ENCODE measurements at places on chromosomes 16 and 17.

- DNase-seq = no peak
These were observed 952 bp downstream of the BMERB1 start for GRCh38 chr16:15435216-15435864.

DNA sequence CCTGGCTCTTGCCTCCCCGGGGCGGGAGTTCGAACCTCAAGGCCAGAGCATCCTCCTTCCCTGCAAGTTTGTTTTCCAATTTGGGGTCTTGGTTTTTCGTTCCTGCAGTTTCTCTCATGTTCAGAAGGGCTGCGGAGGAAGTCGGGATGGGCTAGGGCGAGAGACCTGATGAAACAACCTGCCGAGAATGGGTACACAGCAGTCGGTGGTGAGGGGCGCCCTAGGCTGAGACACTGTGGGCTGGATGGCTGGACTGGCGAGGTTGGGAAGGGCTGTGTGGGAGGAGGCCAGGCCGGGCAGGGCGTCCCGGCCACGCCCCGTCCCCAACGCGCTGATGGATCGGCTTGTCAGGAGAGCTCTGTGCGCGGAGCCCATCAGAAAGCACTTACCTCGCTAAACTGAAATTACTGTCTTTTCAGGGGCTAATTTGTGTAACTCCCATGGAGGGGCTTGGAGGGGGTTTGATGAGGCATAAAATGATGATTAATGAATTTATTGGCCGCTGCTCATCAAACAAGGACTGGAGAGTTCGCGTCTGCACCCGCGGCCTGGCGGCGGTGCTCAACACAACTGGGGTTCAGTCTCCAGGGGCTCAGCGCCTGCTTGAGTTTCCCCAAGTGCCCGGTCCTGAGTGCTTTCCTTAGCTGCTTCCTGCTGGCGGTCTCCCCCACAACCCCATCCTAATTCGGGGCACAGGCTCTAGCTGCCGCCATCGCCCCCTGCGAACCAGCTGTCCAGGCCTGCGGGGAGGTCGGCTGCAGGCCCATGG lies 9.0 kb downstream of the IRX5 start:
- DNase-seq = no peak

DNA sequence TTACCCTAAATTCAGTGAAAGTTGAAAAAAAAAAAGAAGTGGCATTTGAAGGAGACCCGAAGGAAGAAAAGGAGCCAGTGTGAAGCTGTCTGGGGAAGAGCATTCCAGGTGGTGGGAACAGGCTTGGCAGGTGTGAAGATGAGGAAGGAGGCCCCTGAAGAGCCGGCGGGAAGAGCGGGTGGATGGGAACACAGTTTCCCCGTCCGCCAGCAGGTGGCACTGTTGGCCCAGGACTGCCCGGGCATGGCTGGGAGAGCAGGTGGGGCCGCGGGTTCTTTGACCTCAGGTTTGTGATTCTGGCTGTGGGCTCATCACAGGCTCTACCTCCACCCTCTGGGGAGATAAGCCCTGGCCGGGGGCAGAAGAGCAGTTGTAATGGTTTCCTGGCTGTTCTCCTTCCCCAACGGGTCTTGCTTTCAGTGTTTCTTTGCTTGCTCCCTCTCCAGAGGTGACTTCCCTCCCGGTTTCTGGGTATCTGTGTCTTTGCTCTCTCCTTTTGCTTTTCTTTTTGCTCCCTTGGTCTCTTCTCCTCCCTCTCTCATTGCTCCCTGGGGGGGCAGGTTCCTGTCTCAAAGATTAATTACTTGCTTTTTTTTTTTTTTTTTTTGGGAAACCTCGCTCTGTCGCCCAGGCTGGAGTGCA lies 32.3 kb downstream of the RAP1GAP2 start:
- peak; percentile 87 for DNase-seq

GRCh38 chr17:55709984-55710383 lies 12.7 kb downstream of the TMEM100 start:
- DNase-seq = no peak

- peak; percentile 98 for DNase-seq
These were observed 49.0 kb upstream of the BAHCC1 start for GRCh38 chr17:81346090-81346907.

GRCh38 chr17:66746736-66747135 lies 88.2 kb upstream of the CACNG5 start:
- no peak for DNase-seq

- DNase-seq = no peak
These were observed 266.2 kb downstream of the CEP112 start for GRCh38 chr17:65925606-65926307.

GRCh38 chr17:21318439-21318838 lies 33.9 kb downstream of the MAP2K3 start:
- DNase-seq = no peak

DNA sequence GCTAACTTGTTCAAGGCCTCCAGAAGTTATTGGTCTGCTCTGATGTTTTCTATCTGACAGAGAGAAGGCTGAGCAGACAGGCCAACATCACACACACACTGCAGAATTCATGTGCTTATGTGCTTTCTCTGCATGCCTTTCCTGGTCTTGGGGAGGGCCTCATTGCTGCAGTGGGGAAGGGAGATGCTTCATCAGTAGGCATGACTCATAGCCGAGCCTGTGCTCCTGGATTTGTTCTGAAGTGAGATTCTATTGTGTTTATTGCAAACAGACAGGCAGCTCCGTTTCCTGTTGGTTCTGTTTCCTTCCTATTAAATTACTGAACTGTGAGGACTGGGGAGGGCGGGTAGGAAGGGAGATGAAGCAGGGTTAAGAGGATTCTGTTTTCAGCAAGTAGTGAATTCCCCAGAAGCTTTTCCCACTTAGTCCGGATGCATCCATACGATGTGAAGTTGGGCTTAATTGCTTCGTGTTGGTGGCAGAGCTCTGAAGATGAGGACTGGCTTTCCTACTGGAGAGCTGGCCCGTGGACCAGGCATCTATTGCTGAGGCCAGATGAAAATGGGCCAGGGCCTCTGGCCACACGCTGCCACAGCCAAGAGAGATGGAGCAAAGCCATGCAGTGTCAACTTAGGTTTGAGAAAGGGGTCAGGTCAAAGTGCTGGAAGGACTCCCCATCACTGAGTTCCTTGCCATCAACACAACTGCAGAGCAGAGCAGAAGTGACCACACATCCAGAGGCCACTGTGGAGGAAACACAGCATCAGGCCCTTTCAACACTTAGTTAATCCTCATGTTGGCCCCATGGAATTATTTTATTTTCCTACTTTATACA lies 179.3 kb downstream of the UTP18 start:
- DNase-seq = no peak

GRCh38 chr17:33968350-33969044 lies 286.6 kb upstream of the CCL2 start:
- no peak for DNase-seq

- no peak for DNase-seq
These were observed 29.1 kb downstream of the NLRP1 start for GRCh38 chr17:5555254-5555653.

DNA sequence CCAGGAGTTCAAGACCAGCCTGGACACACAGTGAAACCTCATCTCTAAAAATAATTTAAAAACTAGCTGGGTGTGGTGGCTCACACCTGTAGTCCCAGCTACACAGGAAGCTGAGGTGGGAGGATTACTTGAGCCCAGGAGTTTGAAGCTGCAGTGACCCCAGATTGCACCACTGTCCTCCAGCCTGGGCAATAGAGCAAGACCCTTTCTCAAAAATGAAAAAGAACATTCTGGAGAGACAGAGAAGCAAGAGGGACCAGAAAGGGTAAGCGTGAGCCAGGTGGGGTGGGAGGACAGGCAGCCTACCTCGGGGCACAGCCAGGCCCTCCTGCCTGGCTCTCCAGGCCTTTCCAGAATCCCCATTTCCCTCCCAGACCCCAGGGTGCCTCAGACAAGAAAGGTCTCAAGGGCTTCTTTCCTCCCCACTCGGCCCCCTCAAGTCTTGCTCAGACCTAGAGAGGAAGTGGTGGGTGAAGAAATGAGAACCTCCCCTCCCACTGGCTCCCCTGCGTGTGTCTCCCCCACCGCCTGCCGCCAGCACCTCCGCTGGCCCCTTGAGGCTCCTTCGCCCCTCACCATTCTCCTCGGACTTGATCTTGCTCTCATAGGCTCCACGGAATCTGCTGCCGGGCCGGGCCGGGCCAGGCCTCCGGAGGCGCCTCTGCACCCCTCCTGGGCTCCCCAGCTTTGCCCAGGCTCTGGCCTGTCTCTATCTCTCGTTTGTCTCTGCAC lies 503 bp downstream of the C16orf54 start:
- DNase-seq = no peak

GRCh38 chr17:18854956-18855355 lies 3.0 kb upstream of the PRPSAP2 start:
- no peak for DNase-seq

DNA sequence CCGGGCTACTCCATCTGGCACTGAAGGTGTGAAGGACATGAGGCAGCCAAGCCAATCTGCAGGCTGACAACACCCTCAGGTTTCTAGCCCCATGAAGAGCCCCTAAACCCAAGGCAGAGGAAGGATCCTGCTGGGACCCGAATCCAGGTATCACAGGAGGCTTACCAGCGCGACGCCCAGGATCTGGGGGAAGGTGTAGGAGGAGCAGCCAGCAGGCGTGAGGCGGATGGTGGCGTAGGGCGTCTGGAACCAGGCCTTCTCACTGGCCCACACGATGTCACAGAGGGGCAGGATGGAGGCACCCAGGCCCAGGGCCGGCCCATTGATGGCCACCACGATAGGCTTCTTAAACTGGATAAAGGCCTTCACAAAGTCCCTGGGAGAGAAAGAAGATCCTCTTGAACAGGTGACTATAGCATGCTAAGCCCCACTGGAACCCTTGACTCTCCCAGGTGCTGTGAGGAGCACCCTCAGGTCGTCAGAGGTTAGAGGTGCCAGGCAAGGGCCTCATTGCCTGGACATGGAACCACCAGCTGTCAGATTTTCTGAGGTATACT lies 71.7 kb downstream of the DYNLRB2 start:
- no peak for DNase-seq

DNA sequence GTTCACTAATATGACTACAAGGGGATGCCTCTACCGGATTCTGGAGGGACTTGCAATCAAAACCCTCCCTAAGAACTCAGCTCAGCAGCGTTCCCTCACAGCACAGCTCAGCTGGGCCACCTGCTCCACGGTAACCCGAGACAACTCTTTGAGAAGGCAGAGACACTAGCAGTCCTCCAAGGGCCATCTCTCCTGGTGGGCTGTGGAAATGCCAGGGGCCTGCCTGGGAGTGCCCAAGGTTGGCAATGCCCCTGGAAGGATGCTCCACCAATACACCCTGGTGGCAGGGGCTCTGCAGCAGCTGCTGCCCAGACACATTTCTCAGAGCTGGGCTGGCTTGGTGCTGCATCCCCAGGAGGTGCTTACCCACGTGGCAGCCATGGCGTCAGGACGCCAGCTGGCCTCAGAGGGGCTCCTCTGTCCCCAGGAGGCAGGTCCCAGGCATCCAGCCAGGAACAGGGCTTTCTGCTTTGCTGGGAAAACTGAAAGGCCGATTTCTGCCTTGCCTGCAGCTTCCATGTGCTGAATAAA lies 16.5 kb downstream of the CDIP1 start:
- no peak for DNase-seq

DNA sequence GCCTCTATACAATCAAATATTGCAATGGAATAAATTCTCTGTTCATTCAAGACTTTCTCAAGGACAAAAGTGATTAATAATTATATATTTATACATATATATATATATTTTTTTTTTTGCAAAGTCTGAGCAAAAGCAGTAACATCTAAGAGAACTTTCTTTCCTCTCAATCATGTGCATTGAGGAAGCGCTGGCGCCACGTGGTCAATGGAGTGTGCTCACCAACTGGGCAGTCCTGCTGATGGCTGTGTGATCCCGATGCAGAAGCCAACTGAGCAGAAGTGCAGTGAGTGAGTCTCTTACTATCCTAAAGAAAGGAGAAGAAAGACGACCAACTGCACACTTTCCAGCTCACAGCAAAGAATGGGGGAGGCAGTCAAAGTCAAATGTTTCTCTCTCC lies 37.2 kb upstream of the ULK2 start:
- DNase-seq = no peak

GRCh38 chr17:3964203-3965117 lies at the start of gene ATP2A3:
TSS of gene ATP2A3 (minus strand) at chr17:3964437. CDS start at chr17:3964291, 146 bp downstream.
- peak; percentile 49 for DNase-seq

GRCh38 chr16:66598111-66598510 lies 6.4 kb upstream of the CMTM3 start:
- DNase-seq = no peak

DNA sequence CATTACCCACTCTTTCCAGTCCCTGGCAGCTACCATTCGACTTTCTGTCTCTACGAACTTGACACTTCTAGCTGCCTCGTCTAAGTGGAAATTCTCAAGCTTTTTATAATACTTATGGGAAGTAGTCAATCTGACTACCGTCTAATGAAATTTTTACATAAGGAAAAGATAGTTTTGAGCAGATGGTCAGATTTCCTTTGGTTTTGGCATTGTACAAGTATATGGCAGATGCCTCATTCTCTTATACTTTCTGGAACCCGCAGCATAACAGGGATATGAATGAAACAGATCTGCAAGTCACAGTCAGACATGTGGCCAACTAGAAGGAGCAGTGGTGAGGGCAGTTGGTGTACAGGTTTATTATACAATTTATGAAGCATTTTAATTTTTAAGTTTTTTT lies 146.0 kb downstream of the PITPNC1 start:
- DNase-seq = no peak

DNA sequence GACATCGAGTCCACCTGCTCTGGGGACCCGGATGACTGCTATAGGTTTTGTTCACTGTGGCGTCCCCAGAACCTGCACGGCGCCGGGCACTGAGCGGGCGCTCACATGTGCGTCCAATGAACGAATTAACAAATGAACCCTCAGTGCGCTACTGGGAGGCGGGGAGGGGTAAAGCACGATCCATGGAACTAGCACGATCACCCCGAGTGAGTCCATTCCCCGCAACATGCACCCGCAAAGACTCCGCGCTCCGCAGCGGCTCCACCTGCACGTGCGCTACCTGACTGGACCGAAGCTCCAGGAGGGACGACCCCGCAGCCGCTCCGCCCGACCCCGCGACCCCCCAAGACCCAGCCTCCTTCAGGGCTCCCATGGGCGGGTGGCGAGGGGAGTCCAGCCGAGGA lies 491 bp downstream of the TRAP1 start:
- peak; percentile 28 for DNase-seq

DNA sequence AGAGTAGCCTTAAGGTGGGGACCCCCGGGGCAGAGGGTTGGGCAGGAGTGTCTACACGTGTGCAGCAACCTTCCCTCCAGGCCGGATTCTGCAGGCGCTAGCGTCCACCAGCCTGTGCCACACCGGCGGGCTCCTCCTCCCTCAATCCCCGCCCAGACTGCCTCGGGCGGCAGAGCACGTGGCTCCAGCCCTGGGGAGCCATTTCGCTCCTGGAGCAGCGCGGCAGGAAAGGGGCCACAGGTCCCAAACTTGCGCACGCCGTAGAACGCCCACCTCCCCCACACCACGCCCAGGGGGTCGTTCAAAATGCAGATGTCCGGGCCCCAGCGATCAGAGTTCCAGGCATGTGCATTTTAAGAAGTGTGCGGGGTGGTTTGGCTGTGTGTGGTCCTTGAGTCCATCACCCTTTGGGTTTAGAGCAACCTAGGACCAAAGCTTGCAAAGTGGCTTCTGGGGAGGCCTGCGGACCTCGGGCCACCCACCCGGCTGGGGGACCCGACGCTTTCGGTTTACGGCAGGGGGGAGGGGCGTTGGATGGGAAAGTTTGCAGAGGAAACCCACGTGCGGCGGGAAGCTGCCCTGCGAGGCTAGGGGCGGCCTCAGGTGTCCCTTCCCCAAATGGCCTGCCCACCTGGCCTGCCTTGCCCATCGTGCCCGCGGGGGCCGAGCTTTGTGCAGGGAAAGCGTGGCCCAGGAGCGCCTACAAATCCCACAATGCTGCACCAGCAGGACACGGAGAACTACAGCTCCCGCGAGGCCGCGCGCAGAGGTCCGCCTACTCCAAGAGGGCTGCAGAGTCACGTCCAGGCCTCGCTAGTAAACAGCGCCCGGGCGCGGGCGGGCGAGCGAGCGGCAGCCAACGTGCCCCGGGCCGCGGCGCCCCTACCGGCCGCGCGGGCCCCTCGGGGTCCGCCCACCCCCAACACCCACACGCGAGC lies 1.4 kb downstream of the TFAP4 start:
- DNase-seq = peak; percentile 89
